Activated CD8-positive, alpha-beta memory T cell treated with anti-CD3 and anti-CD28 coated beads, Interleukin-2, amount 10 ng/mL, durations not matched to agents 7 days and 5 days (primary cell): ENCODE measurements at places on chromosomes 1 and 21. TPM values are rescaled to one million over a fixed set of nuclear protein-coding genes. Genes with fewer than 3 reads are reported as not detected.

DNA sequence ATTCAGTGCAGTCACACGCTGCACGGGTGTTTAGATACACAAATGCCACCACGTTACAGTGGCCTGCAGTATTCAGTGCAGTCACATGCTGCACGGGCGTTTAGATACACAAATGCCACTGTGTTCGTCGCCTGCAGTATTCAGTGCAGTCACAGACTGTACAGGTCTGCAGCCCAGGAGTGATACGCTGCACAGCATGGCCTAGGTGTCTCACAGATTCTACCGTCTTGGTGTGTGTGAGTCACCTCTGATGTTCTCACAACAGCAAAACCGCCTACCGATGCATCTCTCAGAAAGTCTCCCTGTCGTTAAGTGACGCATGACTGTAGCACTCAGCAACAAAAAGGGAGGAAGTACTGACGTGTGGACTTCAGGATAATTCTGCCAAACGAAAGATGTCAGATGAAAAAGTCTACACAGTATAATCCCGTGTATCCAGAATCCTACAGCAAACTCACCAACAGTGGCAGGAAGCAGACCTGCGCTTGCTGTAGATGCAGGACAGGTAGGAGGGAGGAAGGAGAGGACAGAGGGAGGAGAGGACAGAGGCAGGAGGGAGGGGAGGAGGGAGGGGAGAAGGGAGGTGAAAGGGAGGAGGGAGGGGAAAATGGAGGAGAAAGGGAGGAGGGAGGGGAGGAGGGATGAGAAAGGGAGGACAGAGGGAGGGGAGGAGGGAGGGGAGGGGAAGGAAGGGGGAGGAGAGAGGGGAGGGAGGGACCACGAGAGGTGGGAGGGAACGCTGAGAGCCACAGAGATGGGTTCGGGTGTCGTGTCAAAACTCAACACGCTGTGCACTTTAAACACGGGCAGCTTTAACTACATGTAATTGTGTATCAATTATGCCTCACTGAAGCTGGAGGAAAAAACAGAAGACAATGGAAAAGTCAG, 36.3 kb upstream of the PCBP3 start:
- peaks cover 2% of the 10 kb centered on the region for H3K4me1 ChIP-seq
- DNase-seq = peak; percentile 42
- peaks cover 2% of the 10 kb centered on the region for H3K36me3 ChIP-seq
- peaks cover 18% of the 10 kb centered on the region for H3K27me3 ChIP-seq
- H3K4me3 ChIP-seq = no peak overlapping the region

- no peak for DNase-seq
- H3K27me3 ChIP-seq = no peaks in the 10 kb centered on the region
- no peaks in the 10 kb centered on the region for H3K4me1 ChIP-seq
Observed at GRCh38 chr1:107748531-107748930, 216.4 kb downstream of the VAV3 start.

DNA sequence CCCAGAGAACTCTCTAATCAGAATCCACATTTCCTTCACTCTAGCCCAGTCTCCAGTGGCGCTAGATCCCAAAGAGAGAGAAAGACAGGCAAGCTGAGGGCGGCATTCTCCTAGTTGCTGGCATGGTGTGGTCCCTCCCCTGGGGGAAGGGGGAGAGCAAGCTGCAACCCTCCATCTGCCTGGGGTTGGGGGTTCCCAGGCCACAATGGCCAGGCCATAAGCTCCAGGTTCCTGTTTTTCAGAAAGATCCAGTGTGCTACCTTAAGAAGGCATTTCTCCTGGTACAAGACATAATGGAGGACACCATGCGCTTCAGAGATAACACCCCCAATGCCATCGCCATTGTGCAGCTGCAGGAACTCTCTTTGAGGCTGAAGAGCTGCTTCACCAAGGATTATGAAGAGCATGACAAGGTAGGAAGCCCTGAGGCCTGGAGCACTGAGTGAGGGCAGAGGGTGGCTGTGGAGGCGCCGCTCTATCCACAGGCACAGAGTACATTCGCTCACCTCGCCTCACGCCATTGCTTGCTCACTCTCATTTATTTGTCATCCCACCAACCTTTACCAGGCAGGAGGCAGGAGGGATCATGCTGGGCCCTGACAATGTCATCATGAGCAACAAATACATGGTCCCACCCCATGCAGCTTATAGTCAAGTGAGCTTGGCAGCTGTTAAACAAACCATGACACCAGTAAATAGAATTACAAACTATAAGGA, 6.6 kb downstream of the CSF1 start:
- DNase-seq = no peak
- peak overlapping the region; percentile 19 for H3K27ac ChIP-seq
- H3K36me3 ChIP-seq = peaks cover 73% of the 10 kb centered on the region
- H3K4me3 ChIP-seq = no peak overlapping the region

DNA sequence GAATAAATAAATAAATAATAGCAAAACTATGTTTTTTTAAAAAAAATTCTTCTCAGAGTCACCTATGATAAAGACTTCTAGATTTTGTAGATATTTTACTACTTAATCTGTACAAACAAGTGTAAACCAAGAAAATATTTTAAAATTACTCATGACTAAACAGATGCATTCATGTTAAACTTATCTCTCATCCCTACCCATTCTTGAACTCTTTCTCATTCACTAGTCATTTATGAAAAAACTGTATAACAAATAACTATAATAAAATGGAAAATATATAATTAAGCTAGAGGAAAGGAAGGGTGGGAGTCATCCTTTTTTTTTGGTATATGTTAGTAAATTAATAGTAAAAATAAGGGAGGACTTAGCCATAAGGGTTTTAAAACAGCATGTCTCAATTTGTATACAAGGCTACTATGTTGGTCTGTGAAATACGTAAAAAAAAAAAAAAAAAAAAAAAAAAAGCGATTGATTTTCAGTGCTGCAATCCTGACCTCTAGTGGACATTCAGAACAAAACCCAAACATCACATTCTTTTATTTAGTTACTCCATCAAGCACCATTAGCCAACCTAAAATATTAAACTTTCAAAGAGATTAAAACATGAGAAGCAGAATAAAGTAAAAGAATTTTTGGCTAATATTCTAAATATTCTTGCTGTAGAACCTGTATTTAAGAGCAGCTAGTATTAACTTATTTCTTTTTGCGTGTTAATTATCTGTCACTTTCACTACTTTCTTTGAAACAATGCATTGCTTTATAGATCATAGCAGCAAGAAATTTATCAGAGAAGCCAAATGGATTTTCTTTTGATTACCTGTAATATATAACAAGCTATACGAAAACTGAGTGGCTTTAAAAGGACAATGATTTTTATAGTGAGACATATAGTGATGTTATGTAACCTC, 255.8 kb upstream of the CACYBP start:
- no peak for DNase-seq
- no peaks in the 10 kb centered on the region for H3K27me3 ChIP-seq
- no peak overlapping the region for H3K27ac ChIP-seq
- no peaks in the 10 kb centered on the region for H3K36me3 ChIP-seq
- no peaks in the 10 kb centered on the region for H3K4me1 ChIP-seq

The TGFB2 gene
- total RNA-seq = not detected

DNA sequence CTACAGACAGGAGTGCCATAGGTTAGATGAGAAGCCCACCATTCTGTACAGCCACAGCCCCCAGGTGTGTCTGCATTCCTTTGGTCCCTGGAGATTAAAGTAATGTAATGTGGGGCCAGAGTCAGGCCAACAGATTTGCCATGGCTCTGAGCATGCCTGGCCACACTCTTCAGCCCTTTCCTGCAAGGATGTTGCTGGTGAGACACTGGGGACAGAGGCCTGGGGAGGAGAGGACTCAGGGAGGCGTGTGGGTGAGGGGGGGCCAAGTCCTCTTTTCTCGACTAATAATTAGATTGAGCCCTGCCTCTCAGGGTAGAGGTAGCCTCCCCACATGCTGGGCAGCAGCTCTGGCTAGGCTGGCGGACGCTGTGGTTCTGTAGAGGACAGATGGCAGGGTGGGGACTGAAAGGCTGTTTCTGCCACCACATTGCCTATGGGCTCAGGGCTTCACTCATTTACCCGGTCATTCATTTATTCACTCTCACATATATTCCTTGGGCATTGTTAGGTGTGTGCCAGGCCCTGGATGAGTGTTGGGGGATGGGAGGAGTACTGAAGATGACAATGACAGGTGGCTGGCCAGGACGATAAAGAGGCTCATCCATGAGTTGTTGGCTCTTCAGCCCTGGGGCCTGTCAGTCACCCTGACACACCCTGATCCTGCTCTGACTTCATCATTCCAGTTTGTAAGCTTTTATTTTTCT, 7.1 kb upstream of the PRCC start:
- H3K4me1 ChIP-seq = peaks cover 4% of the 10 kb centered on the region
- no peaks in the 10 kb centered on the region for H3K36me3 ChIP-seq
- H3K27me3 ChIP-seq = no peaks in the 10 kb centered on the region
- DNase-seq = no peak

GRCh38 chr1:1307261-1307922, 338 bp downstream of the ACAP3 start:
- peaks cover 24% of the 10 kb centered on the region for H3K4me1 ChIP-seq
- peak overlapping the region; percentile 85 for H3K4me3 ChIP-seq
- peak overlapping the region; percentile 92 for H3K27ac ChIP-seq

GRCh38 chr1:198927129-198927528, 288.3 kb downstream of the PTPRC start:
- peaks cover 45% of the 10 kb centered on the region for H3K4me1 ChIP-seq
- H3K4me3 ChIP-seq = no peak overlapping the region
- H3K36me3 ChIP-seq = peaks cover 30% of the 10 kb centered on the region

- no peaks in the 10 kb centered on the region for H3K4me1 ChIP-seq
- DNase-seq = peak; percentile 8
- H3K4me3 ChIP-seq = no peak overlapping the region
Observed at GRCh38 chr1:29584776-29585175, 348.5 kb downstream of the PTPRU start.

The PLA2G2C gene
- total RNA-seq = not detected

The FLVCR1 gene
- 17.1 TPM for total RNA-seq

DNA sequence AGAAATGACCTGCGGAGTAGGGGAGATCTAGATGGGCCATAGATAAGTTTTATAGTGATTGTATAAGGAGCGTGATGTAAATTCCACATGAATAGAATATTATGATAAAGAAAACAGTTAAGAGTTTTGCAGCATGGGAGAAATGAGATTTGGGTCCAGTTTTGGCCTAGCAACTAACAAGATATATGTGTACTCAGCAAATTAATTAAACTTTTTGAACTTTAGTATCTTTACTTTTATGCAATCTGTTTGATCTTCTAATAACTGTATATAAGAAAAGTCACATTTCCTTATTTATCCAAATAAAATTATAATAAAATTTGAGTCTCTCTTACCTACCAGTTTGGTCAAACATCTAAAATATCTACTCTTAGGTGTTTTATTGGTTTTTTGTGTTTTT, 1011.8 kb upstream of the NCAM2 start:
- DNase-seq = no peak
- H3K4me1 ChIP-seq = no peaks in the 10 kb centered on the region
- no peaks in the 10 kb centered on the region for H3K27me3 ChIP-seq
- no peak overlapping the region for H3K27ac ChIP-seq
- no peaks in the 10 kb centered on the region for H3K36me3 ChIP-seq

DNA sequence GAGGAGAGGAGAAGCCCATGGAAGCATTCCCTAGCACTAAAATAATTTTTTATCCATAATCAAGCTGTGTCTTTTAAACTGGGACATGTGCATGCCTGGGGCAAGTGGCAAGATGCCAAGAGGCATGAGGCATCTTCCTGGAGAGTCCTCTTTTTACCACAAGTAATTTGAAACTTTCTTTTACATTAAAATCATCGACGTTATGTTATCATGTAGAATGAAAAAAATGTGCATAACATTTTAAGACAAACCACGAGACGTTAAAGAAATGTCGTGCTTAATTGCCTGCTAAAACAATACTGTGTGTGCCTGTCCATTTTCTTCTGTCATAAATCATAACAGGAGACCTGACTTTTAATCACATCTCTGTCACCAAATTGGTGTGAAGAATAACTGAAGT, 1.5 kb downstream of the STYXL2 start:
- no peaks in the 10 kb centered on the region for H3K36me3 ChIP-seq
- no peak for DNase-seq
- peaks cover 4% of the 10 kb centered on the region for H3K4me1 ChIP-seq
- peaks cover 4% of the 10 kb centered on the region for H3K27me3 ChIP-seq

The HUNK gene
- total RNA-seq = not detected

GRCh38 chr1:229075217-229075616, 195.7 kb upstream of the RAB4A start:
- H3K27me3 ChIP-seq = no peaks in the 10 kb centered on the region
- no peak overlapping the region for H3K4me3 ChIP-seq
- no peak overlapping the region for H3K27ac ChIP-seq
- no peaks in the 10 kb centered on the region for H3K4me1 ChIP-seq
- DNase-seq = peak; percentile 7

DNA sequence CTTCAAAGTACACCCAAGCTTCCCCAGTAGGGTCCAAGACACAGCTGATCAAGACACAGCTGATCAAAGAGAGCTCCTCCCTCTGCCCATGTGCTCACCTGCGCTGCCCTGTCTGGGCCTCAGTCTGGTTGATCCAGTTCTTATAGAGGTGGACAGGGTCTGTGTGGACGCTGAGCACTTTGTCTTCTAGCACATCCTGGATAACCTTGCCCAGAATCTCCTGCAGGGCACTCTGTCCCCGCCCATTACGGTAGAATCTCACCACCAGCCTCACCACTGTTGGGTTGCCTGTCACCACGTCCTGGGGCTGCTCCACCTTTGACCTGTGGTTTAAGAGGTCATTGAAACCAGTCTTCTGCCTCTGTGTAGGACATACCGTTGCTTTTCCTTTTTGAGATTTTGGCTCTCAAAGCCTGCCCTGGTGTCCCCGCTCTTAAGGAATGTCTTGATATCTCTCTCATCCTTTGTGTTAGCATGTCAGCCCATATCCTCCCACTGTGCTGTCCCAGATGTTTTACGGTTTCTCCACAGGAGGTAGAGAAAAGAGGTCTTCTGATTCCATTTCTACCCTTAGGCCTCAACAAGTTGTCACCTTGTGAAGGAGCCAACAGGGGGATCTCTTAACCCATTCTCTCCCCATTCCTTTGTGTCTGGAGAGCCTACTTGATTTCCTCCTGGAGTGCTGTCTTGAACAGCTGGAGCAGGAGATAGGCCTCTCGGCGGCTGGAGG, 33.5 kb downstream of the IQGAP3 start:
- H3K27ac ChIP-seq = no peak overlapping the region
- H3K4me3 ChIP-seq = no peak overlapping the region
- no peak for DNase-seq
- peaks cover 22% of the 10 kb centered on the region for H3K36me3 ChIP-seq

- no peaks in the 10 kb centered on the region for H3K36me3 ChIP-seq
- no peak overlapping the region for H3K27ac ChIP-seq
- DNase-seq = no peak
- H3K4me1 ChIP-seq = peaks cover 14% of the 10 kb centered on the region
Observed at GRCh38 chr1:53371121-53371666, 43.3 kb upstream of the LRP8 start.

- H3K4me1 ChIP-seq = no peaks in the 10 kb centered on the region
- no peak overlapping the region for H3K27ac ChIP-seq
- no peak overlapping the region for H3K4me3 ChIP-seq
- no peaks in the 10 kb centered on the region for H3K36me3 ChIP-seq
- no peak for DNase-seq
Observed at GRCh38 chr1:70874063-70874462, 173.6 kb downstream of the PTGER3 start.

The CLCNKA gene
- total RNA-seq = not detected

The CFAP74 gene
- not detected for total RNA-seq
